Left cardiac atrium (tissue), 4 donors: ENCODE measurements at places on chromosomes 12 and 14. TPM values are rescaled to one million over a fixed set of nuclear protein-coding genes. Genes with fewer than 3 reads are reported as not detected.

The SIX6 gene
- total RNA-seq: not detected

The IFI27L2 gene
- total RNA-seq: 58.7 TPM

The RASSF8 gene
- 60.0 TPM for total RNA-seq

The KERA gene
- total RNA-seq: not detected

The NFE2 gene
- 1.0 TPM for total RNA-seq
